Sigmoid colon (tissue), 7 donors: ENCODE measurements at places on chromosomes 5 and 9. TPM values are rescaled to one million over a fixed set of nuclear protein-coding genes. Genes with fewer than 3 reads are reported as not detected.

SLC34A3 gene
- not detected for total RNA-seq

ASPN gene
- 16.6 TPM for total RNA-seq

F2RL1 gene
- total RNA-seq, result 0.27 TPM

SLC25A2 gene
- not detected for total RNA-seq

ALDOB gene
- 0.83 TPM for total RNA-seq

TAS2R1 gene
- not detected for total RNA-seq

- H3K4me1 ChIP-seq, result no peaks in the 10 kb centered on the region
- H3K36me3 ChIP-seq, result no peaks in the 10 kb centered on the region
Observed at GRCh38 chr9:98365781-98366180, 110.3 kb upstream of the TBC1D2 start.

GRCh38 chr5:89276566-89277305, 393.8 kb upstream of the MEF2C start:
- no peak overlapping the region for H3K4me3 ChIP-seq
- no peaks in the 10 kb centered on the region for H3K36me3 ChIP-seq
- no peaks in the 10 kb centered on the region for H3K27me3 ChIP-seq
- no peak overlapping the region for H3K27ac ChIP-seq

- H3K4me3 ChIP-seq, result no peak overlapping the region
- no peak overlapping the region for H3K27ac ChIP-seq
- no peaks in the 10 kb centered on the region for H3K36me3 ChIP-seq
- H3K27me3 ChIP-seq, result no peaks in the 10 kb centered on the region
Observed at GRCh38 chr9:3040761-3041160, 196.9 kb upstream of the PUM3 start.

- H3K27ac ChIP-seq, result no peak overlapping the region
- DNase-seq, result no peak
- H3K36me3 ChIP-seq, result no peaks in the 10 kb centered on the region
- no peaks in the 10 kb centered on the region for H3K27me3 ChIP-seq
- no peaks in the 10 kb centered on the region for H3K4me1 ChIP-seq
- no peak overlapping the region for H3K4me3 ChIP-seq
Observed at GRCh38 chr5:133403741-133404364, 208.5 kb downstream of the FSTL4 start.

- H3K27ac ChIP-seq, result no peak overlapping the region
- no peaks in the 10 kb centered on the region for H3K27me3 ChIP-seq
- no peak overlapping the region for H3K4me3 ChIP-seq
- no peak for DNase-seq
- H3K36me3 ChIP-seq, result no peaks in the 10 kb centered on the region
Observed at GRCh38 chr5:64632251-64632650, 58.1 kb upstream of the SHISAL2B start.

- no peaks in the 10 kb centered on the region for H3K36me3 ChIP-seq
- peak overlapping the region; percentile 52 for H3K27ac ChIP-seq
- H3K4me1 ChIP-seq, result peaks cover 65% of the 10 kb centered on the region
- no peaks in the 10 kb centered on the region for H3K27me3 ChIP-seq
- DNase-seq, result no peak
Observed at GRCh38 chr5:65014769-65015168, 246.0 kb downstream of the CWC27 start.

DNA sequence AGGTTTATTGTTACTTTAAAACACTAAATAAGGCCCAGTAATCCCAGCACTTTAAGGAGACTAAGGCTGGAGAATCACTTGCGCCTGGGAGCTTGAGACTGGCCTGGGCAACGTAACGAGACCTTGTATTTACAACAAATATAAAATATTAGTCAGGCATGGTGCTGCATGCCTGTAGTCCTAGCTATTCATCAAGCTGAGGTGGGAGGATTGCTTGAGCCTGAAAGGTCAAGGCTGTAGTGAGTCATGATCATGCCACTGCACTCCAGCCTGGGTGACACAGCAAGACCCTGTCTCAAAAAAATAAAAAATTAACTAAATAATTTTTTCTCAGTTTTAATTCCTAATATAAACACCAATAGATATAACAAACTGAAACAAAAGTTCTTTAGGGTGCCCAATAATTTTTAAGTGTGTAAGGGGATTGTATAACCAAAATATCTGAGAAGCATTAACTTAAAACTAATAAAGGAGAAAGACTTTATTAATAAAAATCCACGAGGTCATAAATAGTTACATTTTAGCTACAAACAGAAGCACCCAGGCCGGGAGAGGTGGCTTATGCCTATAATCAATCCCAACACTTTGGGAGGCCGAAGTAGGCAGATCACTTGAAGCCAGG, 32.7 kb downstream of the FAM13B start:
- no peak for DNase-seq
- H3K4me3 ChIP-seq, result no peak overlapping the region
- no peak overlapping the region for H3K27ac ChIP-seq
- no peaks in the 10 kb centered on the region for H3K36me3 ChIP-seq

- H3K4me3 ChIP-seq, result no peak overlapping the region
- H3K4me1 ChIP-seq, result no peaks in the 10 kb centered on the region
- no peak for DNase-seq
- no peaks in the 10 kb centered on the region for H3K36me3 ChIP-seq
Observed at GRCh38 chr9:292915-293314, 78.2 kb downstream of the DOCK8 start.

GRCh38 chr5:4941957-4942830, 197.9 kb upstream of the ADAMTS16 start:
- no peak overlapping the region for H3K27ac ChIP-seq
- no peaks in the 10 kb centered on the region for H3K4me1 ChIP-seq
- H3K4me3 ChIP-seq, result no peak overlapping the region
- H3K36me3 ChIP-seq, result no peaks in the 10 kb centered on the region
- H3K27me3 ChIP-seq, result no peaks in the 10 kb centered on the region
